ENCODE measurements at places on chromosomes 5 and 9.

DNA sequence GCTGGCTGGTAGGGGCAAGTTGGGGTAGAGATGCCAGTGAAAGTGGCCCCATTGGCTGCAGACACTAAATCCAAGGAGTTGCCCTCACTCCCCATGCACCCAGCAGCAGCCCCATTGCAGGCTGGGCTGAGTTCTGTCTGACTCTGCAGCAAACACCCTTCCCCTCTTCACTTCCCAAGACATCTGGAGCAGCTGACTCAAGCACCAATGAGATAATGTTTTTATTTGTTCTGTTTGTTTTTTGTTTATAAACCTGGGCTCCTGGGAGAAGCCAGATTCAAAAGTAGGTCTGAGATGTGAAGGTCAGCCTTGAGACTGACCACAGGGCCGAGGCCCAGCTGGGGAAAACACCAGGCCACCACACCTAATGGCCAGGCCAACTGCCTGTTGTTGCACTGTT is 545.9 kb upstream of the KLF4 start:
- DNase-seq: no peak

GRCh38 chr9:71895117-71895516 is 15.9 kb downstream of the ABHD17B start:
- no peak for DNase-seq

GRCh38 chr9:132755096-132755495 is 84.8 kb downstream of the GTF3C4 start:
- no peak for DNase-seq

GRCh38 chr5:68891718-68892117 is 202.1 kb upstream of the SLC30A5 start:
- DNase-seq: no peak

DNA sequence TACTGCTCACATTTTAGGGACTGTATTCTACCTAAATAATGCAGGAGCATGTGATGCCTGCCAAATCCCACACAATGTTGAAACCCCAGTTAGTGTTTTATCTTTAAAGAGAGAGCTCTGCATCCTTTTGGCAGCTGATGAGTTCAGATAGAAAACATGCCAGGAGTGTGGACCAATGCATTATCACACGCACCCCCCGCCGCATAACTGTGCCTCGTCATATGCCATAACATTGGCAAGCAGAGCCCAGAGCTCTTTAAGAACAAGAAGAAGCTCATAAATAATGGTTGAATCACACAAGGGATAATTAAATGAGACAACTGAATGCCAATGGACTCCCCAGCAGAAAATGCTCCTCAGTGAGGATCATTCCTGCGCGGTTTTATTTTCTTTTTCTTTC is 52.8 kb upstream of the RORB start:
- no peak for DNase-seq

Measured in stimulated activated CD4-positive, alpha-beta T cell treated with anti-CD3 and anti-CD28 coated beads, Interleukin-1b, Interleukin-23, amount 100 ng/mL, for 1 hour (primary cell).